ENCODE measurements at places on chromosomes 2 and 18.

GRCh38 chr2:124572934-124573634, 548.0 kb downstream of the CNTNAP5 start:
- H3K4me3 ChIP-seq, result no peak overlapping the region
- no peaks in the 10 kb centered on the region for H3K4me1 ChIP-seq
- no peaks in the 10 kb centered on the region for H3K36me3 ChIP-seq
- no peak for DNase-seq

DNA sequence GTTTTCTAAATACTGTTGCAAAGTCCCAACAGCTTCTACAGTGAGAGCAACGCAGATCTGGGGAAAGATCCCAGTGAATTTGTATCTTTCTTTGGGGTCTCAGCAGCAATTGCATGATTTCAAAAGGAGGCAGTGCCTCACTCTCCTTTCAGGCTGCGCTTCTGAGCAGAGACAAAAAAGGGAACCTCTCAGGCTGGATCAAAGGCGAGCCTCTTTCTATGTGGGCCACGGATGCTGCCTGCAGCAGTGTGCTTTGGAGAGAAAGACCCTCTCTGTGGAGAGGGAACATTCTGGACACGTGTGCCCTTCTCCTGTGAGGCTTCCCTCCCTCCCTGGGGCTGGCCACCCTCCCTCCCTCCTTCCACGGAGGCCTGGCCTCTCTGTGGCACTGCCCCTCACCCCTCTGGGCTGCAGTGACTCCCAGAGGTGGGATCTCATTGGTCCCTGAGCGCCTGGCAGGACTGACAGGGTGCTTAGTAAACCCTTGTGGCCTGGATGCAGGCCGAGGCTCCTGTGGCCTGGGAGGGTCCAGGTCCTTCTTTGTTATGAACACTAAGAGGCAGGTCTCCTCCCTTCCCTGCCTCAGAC, 21.6 kb upstream of the PDIA6 start:
- DNase-seq, result no peak
- H3K27ac ChIP-seq, result no peak overlapping the region
- H3K4me3 ChIP-seq, result no peak overlapping the region
- H3K27me3 ChIP-seq, result peaks cover 48% of the 10 kb centered on the region

DNA sequence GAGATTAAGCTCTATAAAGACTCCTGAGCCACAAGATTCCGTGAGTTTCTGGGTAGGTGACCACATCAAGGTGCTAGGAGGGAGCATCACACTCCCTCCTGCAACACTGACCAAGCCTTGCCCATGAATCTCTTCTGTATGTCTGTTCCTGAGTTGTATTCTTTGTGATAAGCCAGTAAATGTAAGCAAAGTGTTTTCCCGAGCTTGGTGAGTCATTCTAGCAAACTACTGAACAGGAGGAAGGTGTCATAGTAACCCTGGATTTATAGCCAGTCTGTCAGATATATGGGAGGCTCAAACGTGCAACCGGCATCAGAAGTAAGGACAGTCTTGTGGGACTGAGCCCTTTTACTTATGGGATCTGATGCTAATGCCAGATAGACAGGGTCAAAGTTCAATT, 346.1 kb upstream of the KYNU start:
- H3K4me3 ChIP-seq, result no peak overlapping the region
- H3K36me3 ChIP-seq, result no peaks in the 10 kb centered on the region
- H3K4me1 ChIP-seq, result no peaks in the 10 kb centered on the region
- H3K27me3 ChIP-seq, result no peaks in the 10 kb centered on the region
- DNase-seq, result no peak

GRCh38 chr18:29855637-29856036, 1186.9 kb downstream of the DSC3 start:
- DNase-seq, result no peak
- no peaks in the 10 kb centered on the region for H3K4me1 ChIP-seq
- no peak overlapping the region for H3K27ac ChIP-seq
- H3K36me3 ChIP-seq, result no peaks in the 10 kb centered on the region
- H3K4me3 ChIP-seq, result no peak overlapping the region
- H3K27me3 ChIP-seq, result no peaks in the 10 kb centered on the region

DNA sequence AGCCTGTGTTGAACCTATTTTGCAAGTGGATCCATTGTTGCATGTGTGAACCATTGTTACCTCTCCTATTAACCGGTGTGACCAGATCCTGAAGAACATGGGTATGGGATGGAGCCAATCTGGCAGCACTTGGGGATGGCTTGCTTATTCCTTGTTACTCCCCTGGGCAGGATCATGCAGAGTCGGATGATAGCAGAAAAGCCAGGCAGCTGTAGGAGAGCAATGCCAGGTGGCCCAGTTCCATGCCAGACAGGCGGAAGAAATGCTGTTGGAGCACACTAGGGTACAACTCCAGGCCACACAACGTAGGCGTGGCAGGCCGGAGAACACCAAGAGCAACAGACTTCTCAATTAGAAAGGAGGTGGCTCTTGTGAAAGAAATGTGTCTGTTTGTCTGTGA, 16.3 kb upstream of the MYO1B start:
- no peak overlapping the region for H3K4me3 ChIP-seq
- H3K27me3 ChIP-seq, result no peaks in the 10 kb centered on the region
- H3K36me3 ChIP-seq, result no peaks in the 10 kb centered on the region
- H3K4me1 ChIP-seq, result no peaks in the 10 kb centered on the region
- no peak for DNase-seq
- H3K27ac ChIP-seq, result no peak overlapping the region

- DNase-seq, result no peak
- H3K36me3 ChIP-seq, result no peaks in the 10 kb centered on the region
- peaks cover 9% of the 10 kb centered on the region for H3K27me3 ChIP-seq
- H3K27ac ChIP-seq, result no peak overlapping the region
- no peak overlapping the region for H3K4me3 ChIP-seq
These were observed 172.2 kb upstream of the HAAO start for GRCh38 chr2:42964439-42965083.

- H3K4me3 ChIP-seq, result no peak overlapping the region
- no peaks in the 10 kb centered on the region for H3K36me3 ChIP-seq
- no peak for DNase-seq
- H3K27ac ChIP-seq, result no peak overlapping the region
- H3K4me1 ChIP-seq, result no peaks in the 10 kb centered on the region
- no peaks in the 10 kb centered on the region for H3K27me3 ChIP-seq
These were observed 329.9 kb downstream of the DLGAP1 start for GRCh38 chr18:4125224-4125623.

- no peak overlapping the region for H3K4me3 ChIP-seq
- H3K27me3 ChIP-seq, result peaks cover 14% of the 10 kb centered on the region
- no peak overlapping the region for H3K27ac ChIP-seq
- peaks cover 18% of the 10 kb centered on the region for H3K4me1 ChIP-seq
- DNase-seq, result no peak
These were observed 33.9 kb upstream of the EPAS1 start for GRCh38 chr2:46263347-46263746.

- peaks cover 44% of the 10 kb centered on the region for H3K36me3 ChIP-seq
- no peaks in the 10 kb centered on the region for H3K27me3 ChIP-seq
- H3K27ac ChIP-seq, result no peak overlapping the region
These were observed 217.6 kb upstream of the FOSL2 start for GRCh38 chr2:28175028-28175427.

DNA sequence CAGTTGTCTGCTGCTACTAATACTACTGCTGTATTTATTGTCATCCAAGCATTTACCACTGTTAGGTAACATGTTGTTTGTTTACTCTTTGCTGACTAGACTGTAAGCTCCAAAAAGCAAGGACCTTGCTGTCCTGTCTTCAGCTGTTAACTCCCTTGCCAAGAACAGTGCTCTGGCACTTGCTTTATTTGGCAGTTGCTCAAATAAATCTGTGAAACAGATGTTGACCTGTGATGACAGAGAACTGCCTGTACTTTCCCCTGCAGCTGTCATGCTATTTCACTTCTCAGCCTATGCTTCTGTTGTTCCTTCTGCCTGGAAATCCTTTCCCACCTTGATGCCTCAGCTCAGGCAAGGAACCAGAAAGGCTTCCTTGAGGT, 181.2 kb downstream of the ATAD2B start:
- no peaks in the 10 kb centered on the region for H3K27me3 ChIP-seq
- H3K4me3 ChIP-seq, result no peak overlapping the region
- H3K27ac ChIP-seq, result no peak overlapping the region
- peaks cover 7% of the 10 kb centered on the region for H3K36me3 ChIP-seq
- no peaks in the 10 kb centered on the region for H3K4me1 ChIP-seq

DNA sequence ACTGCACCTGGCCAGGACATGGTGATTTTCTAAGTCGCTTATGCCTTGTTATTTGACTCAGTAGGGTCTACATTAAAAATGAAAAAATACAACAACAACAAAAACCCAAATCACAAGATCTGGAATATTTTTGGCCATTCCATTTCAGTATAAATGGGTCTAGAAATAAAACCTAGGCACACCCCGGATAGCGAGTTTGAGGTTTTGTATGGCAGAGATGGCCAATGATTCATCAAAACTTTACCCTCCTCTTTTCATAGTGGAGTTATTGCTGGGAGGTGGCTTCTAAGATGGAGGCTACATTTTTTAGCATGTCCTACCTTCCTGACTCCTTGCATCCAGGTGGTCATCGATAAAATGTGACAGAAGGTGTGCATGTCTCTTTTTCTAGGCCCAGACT, 49.3 kb upstream of the PELI1 start:
- no peak overlapping the region for H3K4me3 ChIP-seq
- H3K36me3 ChIP-seq, result peaks cover 3% of the 10 kb centered on the region
- no peak for DNase-seq
- peaks cover 12% of the 10 kb centered on the region for H3K4me1 ChIP-seq

- no peak for DNase-seq
- no peaks in the 10 kb centered on the region for H3K27me3 ChIP-seq
- peaks cover 17% of the 10 kb centered on the region for H3K36me3 ChIP-seq
- no peak overlapping the region for H3K4me3 ChIP-seq
- H3K4me1 ChIP-seq, result peaks cover 18% of the 10 kb centered on the region
These were observed 107.6 kb upstream of the NOSTRIN start for GRCh38 chr2:168694866-168695265.

DNA sequence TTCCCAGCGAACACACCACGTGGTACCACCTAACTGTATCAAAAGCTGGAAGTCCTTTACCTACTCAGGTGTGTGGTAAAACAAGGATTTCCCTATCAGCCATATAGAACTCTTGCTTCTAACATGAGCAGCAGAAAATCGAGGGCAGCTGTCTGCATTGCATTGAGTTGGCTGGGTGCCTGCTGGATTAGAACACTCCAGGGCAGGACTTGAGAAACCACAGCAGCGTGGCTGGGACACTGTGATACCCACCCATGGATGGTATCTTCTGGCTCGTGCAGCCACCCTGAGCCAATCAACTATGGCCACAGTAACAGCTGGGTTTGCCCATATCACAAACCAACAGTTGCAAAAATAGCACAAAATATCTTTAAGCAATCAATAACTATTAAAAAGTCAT, 188.3 kb downstream of the FBXO15 start:
- H3K27me3 ChIP-seq, result peaks cover 17% of the 10 kb centered on the region
- H3K27ac ChIP-seq, result no peak overlapping the region
- no peak overlapping the region for H3K4me3 ChIP-seq
- DNase-seq, result no peak

DNA sequence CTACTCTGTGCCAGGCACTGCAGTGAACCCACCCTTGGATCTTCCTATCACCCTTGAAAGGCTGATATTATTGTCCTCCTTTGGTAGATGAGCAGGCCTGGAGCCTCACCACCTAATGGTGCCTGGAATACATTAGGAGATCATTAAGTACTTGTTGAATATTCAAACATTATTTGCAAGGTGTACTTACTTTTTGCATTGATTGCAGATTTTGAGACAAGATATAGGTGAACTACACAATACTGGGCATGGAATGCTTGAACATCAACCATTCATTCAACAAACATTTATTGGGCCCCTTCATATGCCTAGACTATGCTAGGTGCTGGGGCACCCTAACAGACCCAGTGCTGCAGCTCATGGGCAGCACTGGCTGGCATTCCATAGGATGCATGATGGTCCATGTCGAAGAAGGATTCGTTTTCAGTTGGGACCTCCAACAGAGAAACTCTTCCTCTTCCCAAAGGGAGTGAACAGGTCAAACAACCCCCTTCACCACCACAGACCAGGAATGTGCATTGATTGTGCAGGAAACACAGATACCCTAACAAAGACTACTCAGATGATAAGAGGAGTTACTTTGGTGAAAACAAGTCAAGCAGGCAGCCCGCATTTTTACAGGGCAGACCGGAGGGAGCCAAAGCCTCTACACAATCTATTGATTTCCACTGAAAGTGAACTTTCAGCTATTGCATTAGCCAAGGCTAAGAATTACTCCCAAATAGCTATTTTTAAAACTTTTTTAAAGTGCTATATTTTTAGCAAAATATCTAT, 149.6 kb upstream of the SH3BP4 start:
- no peaks in the 10 kb centered on the region for H3K4me1 ChIP-seq
- H3K27me3 ChIP-seq, result peaks cover 2% of the 10 kb centered on the region
- DNase-seq, result no peak
- H3K36me3 ChIP-seq, result no peaks in the 10 kb centered on the region
- no peak overlapping the region for H3K4me3 ChIP-seq

- H3K27me3 ChIP-seq, result no peaks in the 10 kb centered on the region
- no peaks in the 10 kb centered on the region for H3K4me1 ChIP-seq
- H3K36me3 ChIP-seq, result no peaks in the 10 kb centered on the region
- no peak overlapping the region for H3K27ac ChIP-seq
These were observed 311.2 kb downstream of the CMPK2 start for GRCh38 chr2:6554466-6554865.

DNA sequence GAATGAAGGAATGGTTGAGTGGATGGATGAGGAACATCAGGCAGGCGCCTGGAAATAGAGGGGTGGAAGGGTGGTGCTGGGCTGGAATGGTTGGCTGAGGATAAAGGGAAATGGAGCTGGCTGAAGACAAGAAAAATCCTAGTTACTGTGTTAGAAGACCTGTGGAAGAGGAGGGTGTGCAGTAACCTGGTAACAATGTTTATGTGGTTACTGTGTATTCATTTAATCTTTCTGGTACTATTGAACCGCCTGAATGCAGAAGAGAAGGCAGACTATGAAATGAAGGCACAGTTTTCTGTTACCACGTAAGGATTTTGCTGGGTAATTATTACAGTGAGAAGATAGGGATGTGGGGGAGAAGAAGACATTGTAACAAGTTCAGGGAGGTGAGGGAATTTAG, 110.3 kb upstream of the MGAT5 start:
- no peaks in the 10 kb centered on the region for H3K36me3 ChIP-seq
- DNase-seq, result no peak
- peaks cover 16% of the 10 kb centered on the region for H3K4me1 ChIP-seq
- H3K27ac ChIP-seq, result no peak overlapping the region
- H3K4me3 ChIP-seq, result no peak overlapping the region
- no peaks in the 10 kb centered on the region for H3K27me3 ChIP-seq

Measured in activated CD8-positive, alpha-beta memory T cell treated with anti-CD3 and anti-CD28 coated beads, Interleukin-2, amount 10 ng/mL, durations not matched to agents 7 days and 5 days (primary cell).